ENCODE measurements at places on chromosomes 7 and 10.
A peak's percentile ranks its signal among the peaks of the same experiment; 100 is the strongest.

DNA sequence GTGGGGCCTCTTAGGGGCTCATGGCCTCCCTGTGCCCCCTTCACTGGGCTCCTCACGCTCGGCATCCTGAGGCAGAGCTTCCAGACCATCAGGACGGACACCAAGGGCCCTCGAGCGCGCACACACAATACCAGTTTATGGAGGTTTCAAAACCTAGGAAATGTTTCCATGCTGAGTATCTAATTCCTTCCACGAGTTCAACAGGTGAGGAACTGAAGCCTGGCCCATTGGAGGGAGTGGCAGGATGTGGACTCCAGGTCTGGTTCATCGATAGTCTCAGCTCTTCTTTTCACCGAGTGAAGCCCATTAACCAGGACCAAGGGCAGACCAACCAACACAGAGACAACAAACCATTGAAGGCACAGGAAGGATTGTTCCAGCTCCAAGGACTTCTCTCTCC, 336.7 kb upstream of the SHH start:
- no peak for ATAC-seq

- ATAC-seq: no peak
Measured at GRCh38 chr7:155296006-155296787, 1.5 kb upstream of the INSIG1 start.

DNA sequence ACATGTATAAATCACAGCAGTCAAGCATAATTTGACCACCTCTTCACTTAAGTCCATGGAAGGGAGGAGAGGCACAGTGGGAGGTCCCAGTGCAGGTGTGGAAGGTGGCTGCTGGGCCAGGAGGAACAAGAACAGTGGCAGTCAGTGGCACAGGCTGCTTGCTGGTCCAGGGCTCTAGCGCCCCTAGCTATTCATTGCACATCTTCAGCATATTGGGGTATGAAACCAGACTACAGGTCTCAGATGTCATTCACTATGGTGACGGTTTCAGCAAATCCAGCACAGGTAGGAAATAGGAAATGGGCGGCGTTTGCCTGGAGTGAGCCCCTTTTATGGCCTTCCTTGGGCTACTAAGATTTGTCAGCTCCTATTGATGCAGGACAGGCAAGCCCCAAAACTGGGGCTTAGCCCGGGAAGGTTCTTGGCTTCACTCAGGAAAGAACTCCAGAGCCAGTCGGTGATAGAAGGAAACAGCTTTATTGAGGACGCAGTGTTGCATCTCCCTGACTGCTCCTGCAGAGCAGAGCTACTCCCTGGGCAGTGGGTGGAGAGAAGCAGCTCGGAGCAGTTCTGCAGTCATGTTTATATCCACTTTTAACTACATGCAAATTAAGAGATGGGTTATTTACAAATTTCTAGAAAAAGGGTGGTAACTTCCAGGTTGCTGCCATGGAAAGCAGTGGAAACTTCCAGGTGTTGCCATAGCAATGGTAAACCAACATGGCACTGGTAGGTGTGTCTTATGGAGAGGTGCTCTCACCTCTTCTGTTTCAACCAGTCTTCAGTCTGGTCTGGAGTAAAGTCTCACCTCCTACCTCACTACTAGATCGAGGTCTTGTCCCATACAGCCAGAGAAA, 608.8 kb downstream of the PARD3 start:
- no peak for ATAC-seq

DNA sequence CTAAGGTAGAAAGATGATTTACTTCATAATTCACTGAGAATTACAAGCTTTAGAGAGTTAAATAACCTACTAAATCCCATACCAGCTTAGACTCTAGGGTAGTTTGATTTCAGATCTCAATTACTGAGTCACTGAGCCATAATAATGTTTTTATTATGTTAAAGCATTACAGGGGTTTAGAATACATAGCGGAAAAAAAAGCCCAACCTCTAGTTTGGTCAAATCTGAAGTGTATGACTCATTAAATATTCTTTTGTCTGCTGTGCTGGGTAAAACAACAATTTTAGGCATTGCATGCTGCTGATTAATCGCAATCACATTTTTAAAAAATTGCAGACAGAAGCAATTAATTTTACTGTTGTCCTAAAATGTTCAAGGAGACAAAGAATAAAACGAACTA, 48.5 kb downstream of the MALRD1 start:
- no peak for ATAC-seq

- ATAC-seq: no peak
Measured at GRCh38 chr7:41931263-41931646, 228.4 kb upstream of the INHBA start.

DNA sequence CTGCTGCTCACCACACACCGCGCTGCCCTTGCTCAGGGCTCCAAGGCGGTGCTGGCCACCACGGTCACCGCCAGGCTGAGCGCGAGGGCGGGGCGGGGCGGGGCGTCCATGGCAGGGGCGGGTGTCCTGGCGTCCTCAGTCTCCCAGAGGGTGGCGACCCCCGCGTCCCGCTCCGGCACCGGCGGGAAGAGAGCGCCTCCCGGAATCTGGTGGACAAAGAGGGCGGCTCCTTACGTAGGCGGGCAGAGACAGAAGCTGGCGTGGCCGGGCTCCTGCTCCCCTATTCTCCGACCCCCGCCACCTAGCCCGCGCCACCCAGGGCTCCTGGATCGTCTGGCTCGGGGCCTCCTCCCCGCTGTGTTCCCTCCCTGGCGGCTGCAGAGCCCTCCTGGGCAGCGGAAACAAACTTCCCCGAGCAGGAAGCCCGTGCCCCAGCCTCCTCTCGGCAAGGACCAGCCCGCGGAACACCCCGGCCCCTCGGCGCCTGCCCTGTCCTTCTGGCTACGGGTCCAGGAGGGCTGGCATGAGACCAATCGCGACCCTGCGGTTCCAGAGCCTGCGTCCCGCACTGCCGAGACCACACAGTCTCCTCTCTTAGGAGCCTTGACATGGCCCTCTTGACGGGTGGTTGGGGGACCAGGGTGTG, 133.8 kb upstream of the ZNF92 start:
- peak; percentile 32 for ATAC-seq

DNA sequence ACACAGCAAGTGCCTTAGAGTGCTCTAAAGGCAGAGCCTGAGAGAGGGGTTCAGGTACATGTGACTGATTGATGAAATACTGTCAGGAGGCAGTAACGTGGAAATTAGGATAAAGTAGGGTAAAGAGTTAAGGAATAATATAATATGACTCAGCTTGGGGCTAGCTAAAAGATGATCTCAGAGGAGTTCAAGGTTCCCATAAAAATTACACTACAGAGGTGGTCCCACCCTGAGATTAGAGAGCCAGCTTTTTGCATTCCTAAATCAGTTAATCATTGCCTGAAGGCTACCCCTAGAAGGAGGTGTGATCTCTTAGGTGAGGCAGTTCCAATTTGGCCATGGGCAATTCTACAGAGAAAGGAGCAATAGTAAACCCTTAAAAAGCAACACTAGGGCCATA, 5.8 kb downstream of the LIPJ start:
- ATAC-seq: no peak

- ATAC-seq: no peak
Measured at GRCh38 chr7:6306471-6306870, 34.0 kb upstream of the CYTH3 start.

- no peak for ATAC-seq
Measured at GRCh38 chr10:88437411-88437810, 145.7 kb downstream of the RNLS start.

- no peak for ATAC-seq
Measured at GRCh38 chr7:155533120-155533826, 13.1 kb downstream of the CNPY1 start.

DNA sequence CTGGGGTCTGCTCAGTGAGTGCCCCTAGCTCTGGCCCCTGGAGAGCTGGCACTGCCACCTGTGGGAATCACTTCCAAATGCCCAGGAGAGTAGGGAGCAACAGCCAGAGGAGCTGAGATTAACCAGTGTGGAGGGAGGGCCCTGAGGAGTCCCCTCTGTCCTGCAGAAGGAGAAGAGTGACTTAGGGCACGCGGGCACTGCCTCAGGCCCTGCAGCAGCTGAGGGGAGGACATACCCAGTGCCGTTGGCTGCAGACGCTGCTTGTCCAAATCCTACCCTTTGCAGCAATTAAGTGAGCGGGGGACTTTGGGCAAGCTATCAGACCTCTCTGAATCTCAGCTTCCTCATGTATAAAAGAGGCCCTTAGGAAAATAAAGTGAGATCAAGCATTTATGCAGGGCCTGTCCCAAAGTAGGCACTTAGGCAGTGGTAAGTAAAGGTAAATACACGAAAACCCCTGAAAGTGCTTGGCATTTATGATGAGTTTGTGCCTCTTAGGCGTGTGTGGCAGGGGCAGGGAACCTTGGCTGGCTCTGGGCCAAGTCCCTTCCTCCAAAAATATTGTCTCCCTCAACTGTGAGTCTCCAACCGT, 16.9 kb downstream of the PRF1 start:
- ATAC-seq: no peak

- peak; percentile 46 for ATAC-seq
Measured at GRCh38 chr10:119872610-119872859, at the start of gene MCMBP. Gene MCMBP (minus strand): TSS chr10:119872843. CDS start chr10:119872584, 259 bp downstream.
